ENCODE measurements at places on chromosomes 4 and X.

- no peaks in the 10 kb centered on the region for H3K27me3 ChIP-seq
- H3K36me3 ChIP-seq: no peaks in the 10 kb centered on the region
- no peak overlapping the region for H3K4me3 ChIP-seq
- no peak overlapping the region for H3K27ac ChIP-seq
These were observed 35.1 kb downstream of the FBXO8 start for GRCh38 chr4:174248407-174248806.

DNA sequence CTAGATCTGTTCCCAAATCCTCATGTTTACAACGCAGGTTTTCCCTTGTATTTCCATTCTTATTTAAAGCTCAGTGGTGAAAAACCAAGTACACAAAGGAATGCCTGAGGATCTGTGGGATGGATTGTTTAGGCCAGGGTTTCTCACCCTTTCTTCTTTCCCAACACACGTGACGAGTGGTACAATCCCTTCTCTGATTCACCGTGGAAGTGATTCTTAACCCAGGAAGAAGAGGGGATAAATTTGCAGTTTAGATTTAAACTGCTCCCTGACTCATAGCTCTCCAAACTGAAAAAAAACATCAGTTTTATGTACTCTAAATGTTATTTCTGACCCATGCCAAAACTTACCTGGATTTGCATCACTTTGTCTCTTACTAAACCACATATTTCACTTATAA, 17.0 kb downstream of the PAQR3 start:
- H3K27ac ChIP-seq: no peak overlapping the region
- H3K27me3 ChIP-seq: no peaks in the 10 kb centered on the region
- H3K4me3 ChIP-seq: no peak overlapping the region
- H3K36me3 ChIP-seq: peaks cover 18% of the 10 kb centered on the region
- H3K4me1 ChIP-seq: no peaks in the 10 kb centered on the region

GRCh38 chr4:94635177-94635576, 122.6 kb upstream of the BMPR1B start:
- no peaks in the 10 kb centered on the region for H3K36me3 ChIP-seq
- H3K4me3 ChIP-seq: no peak overlapping the region
- no peaks in the 10 kb centered on the region for H3K4me1 ChIP-seq
- H3K27me3 ChIP-seq: no peaks in the 10 kb centered on the region
- DNase-seq: no peak
- no peak overlapping the region for H3K27ac ChIP-seq

GRCh38 chrX:115018944-115019343, 1.5 kb upstream of the IL13RA2 start:
- no peak for DNase-seq
- no peaks in the 10 kb centered on the region for H3K4me1 ChIP-seq
- no peak overlapping the region for H3K4me3 ChIP-seq
- H3K36me3 ChIP-seq: no peaks in the 10 kb centered on the region

GRCh38 chr4:732911-733630, 27.4 kb downstream of the PCGF3 start:
- DNase-seq: no peak
- no peaks in the 10 kb centered on the region for H3K27me3 ChIP-seq
- no peaks in the 10 kb centered on the region for H3K4me1 ChIP-seq
- no peak overlapping the region for H3K27ac ChIP-seq
- H3K4me3 ChIP-seq: no peak overlapping the region
- peaks cover 39% of the 10 kb centered on the region for H3K36me3 ChIP-seq

DNA sequence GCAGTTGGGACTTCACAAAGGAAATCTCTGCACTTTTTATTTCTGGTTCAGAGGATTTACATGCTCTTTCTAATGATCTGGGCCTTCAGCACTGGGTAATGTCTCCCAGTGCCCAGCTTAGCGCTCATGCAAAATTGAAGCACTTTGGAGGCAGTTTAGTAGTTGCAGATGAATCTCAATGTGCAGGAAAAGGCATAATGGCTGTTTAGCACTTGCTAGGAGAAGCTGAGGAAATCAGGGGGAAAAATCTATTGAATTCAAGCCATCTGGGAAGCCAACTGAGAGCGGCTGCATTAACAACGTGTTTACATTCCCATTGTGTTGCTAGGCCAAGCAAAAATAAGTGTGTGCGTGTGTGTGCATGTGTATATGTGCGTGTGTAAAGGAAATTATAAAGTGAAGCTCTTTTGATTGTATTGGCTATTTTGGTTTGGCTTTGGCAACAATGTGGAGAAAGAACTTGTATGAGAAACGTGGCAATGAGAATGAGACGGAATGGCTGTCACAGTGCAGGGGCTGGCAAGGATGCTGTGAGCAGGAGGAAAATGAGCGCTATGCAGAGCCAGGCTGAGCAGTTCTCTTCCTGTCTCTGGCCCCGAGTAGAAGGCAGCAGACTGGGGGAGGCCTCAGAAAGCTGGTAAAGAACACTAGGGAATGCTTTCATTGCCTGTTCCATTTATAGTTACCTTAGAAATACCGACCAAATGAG, 231.5 kb downstream of the UNC5C start:
- no peaks in the 10 kb centered on the region for H3K27me3 ChIP-seq
- DNase-seq: no peak
- no peak overlapping the region for H3K27ac ChIP-seq
- no peak overlapping the region for H3K4me3 ChIP-seq
- H3K4me1 ChIP-seq: no peaks in the 10 kb centered on the region

GRCh38 chrX:133698298-133698697, 283.0 kb upstream of the GPC4 start:
- H3K4me1 ChIP-seq: no peaks in the 10 kb centered on the region
- H3K36me3 ChIP-seq: no peaks in the 10 kb centered on the region
- H3K27ac ChIP-seq: no peak overlapping the region

DNA sequence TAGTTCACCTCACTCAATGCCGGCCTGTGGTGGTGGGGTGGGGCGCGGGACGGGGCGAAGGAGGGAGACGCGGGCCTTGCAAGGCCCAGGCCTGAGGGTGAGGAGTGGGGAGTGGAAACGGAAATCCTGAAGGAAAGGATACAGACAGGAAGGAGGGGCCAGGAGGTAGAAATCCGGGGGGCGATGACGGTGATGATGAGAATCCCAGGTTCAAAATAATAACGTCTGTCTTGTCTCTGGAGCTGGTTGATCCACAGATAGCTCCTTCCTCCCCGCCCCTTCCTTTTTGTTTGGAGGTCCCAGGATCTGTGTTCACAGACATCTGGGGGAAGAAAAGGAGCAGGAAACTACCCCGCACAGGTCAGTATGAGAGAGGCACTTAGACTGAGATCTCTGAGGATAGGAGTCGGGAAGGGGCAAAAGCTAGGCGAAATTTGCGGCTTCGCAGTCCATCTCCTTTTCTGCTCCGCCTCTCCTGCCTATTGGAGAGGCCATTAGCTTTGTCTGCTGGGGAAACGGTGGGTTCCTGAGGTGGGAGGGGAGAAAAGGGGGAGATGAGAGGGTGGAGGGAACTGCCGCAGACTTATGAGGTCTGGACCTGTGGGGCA, 746 bp downstream of the TCEAL7 start:
- no peak for DNase-seq
- H3K36me3 ChIP-seq: no peaks in the 10 kb centered on the region
- H3K4me3 ChIP-seq: no peak overlapping the region

DNA sequence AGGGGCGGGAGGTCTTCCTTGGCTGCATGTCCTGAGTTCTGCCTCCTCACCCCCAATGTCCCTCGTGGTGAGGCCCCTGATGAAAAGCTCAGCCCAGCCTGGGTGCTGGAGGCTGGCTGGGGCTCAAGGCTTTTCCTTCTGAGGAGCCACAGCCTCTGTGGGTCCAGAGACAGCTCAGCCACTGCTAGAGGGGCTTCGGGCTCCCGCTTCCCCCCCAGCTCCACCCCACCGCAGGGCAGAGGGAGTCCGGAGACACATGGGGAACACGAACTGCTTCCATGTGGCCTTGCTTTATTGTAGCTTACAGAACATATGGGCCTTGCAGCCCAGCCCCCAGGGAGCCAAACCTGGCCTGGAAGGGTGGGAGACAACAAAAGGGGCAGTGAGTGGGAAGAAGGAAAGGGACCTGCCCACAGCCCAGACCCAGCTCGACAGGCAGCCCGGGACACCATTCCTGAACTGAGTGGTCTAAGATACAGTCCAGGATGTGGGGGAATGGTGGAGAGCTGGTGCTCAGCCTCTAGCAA, 89.9 kb upstream of the NKX1-1 start:
- no peaks in the 10 kb centered on the region for H3K4me1 ChIP-seq
- H3K27me3 ChIP-seq: peaks cover 9% of the 10 kb centered on the region
- DNase-seq: no peak
- no peak overlapping the region for H3K4me3 ChIP-seq

DNA sequence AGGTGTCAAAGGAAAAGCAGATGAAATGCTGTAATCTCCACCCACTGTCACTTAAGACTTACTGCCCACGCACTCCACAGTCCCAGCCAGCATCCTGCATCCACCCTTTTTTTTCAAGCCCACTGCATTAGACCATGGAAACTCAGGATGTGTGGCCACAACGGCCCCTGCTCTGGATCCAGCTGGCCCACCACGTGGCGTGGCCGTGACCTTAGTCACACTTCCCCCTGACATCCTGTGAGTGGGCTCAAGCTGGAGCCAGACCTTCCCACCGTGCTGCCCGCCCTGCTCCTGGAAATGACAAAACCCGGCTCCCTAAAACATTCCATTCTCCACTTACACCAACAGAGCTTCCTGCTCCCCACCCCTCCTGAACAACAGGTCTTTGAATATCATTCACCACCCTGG, 588.3 kb upstream of the DIPK2B start:
- DNase-seq: no peak
- no peaks in the 10 kb centered on the region for H3K36me3 ChIP-seq
- no peak overlapping the region for H3K4me3 ChIP-seq
- H3K27ac ChIP-seq: no peak overlapping the region
- H3K4me1 ChIP-seq: peaks cover 4% of the 10 kb centered on the region
- H3K27me3 ChIP-seq: peaks cover 4% of the 10 kb centered on the region

DNA sequence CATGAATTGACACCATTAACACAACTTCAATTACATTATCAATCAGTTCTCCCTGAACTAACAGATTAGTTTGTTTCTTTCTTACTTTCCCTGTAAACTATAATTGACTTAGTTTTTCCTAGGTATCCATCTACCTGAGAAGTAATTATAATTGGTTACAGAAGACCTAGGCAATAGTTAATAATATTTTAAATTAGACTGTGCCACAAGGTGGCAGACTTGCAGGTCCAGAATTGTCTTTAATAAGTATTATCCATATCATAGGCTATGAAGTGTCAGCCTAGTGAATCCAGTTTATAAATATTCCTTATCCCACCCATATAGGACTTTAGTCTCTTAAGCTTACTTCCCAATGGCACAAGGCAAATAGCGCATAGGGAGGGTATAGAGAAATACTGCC, 48.9 kb upstream of the FAM47B start:
- H3K27ac ChIP-seq: no peak overlapping the region
- H3K36me3 ChIP-seq: no peaks in the 10 kb centered on the region
- DNase-seq: no peak
- H3K27me3 ChIP-seq: no peaks in the 10 kb centered on the region
- H3K4me1 ChIP-seq: no peaks in the 10 kb centered on the region
- no peak overlapping the region for H3K4me3 ChIP-seq

DNA sequence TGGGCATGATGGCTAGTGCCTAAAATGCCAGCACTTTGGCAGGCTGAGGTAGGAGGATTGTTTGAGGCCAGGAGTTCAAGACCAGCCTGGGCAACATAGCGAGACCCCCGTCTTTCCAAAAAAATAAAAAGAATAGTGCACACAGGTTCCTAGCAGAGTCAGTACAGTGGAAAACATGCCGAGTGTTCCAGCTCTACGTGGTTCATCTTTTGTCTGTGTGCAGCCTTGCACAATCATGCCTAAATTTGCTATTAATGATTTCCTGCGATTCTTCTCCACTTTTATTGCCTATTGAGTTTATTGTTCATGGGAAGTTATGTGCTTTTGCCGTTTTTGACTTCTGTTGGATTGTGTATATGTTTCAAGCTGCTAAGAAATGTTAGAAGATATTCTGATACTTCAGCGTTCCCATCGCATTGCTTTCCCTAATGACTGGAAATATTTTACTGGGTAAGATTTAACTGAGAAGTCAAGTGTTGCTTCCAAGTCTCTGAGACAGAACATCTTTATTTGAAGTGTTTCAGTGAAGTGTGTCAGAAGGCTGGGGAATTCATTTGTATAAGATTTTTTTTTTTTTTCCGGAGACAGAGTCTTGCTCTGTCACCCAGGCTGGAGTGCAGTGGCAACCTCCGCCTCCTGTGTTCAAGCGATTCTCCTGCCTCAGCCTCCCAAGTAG, 11.3 kb downstream of the DOCK11 start:
- peak overlapping the region; percentile 9 for H3K4me3 ChIP-seq
- DNase-seq: no peak
- H3K4me1 ChIP-seq: peaks cover 68% of the 10 kb centered on the region
- H3K27me3 ChIP-seq: no peaks in the 10 kb centered on the region

DNA sequence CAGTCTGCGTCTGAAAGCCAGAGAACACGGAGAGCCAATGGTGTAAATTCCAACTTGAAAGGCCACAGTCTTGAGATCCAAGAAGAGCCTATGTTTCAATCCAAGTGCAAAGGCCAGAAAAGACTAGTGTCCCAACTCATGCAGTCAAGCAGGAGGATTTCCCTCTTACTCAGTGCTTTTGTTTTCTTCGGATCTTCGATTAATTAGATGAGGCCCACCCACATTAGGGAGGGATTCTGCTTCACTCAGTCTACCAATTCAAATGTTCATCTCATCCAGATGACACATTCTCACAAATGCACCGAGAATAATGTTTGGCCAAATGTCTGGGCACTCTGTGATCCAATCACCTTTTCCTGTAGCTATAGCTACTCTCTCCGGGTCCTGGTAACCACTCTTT, 91.5 kb upstream of the S100G start:
- no peak overlapping the region for H3K4me3 ChIP-seq
- no peaks in the 10 kb centered on the region for H3K4me1 ChIP-seq
- no peak overlapping the region for H3K27ac ChIP-seq
- H3K27me3 ChIP-seq: no peaks in the 10 kb centered on the region
- DNase-seq: no peak
- no peaks in the 10 kb centered on the region for H3K36me3 ChIP-seq

- H3K4me1 ChIP-seq: no peaks in the 10 kb centered on the region
- peak overlapping the region; percentile 90 for H3K4me3 ChIP-seq
- peaks cover 15% of the 10 kb centered on the region for H3K36me3 ChIP-seq
- H3K27ac ChIP-seq: peak overlapping the region; percentile 35
- DNase-seq: peak; percentile 87
These were observed 1.8 kb upstream of the EOLA2 start for GRCh38 chrX:149939905-149940673.

DNA sequence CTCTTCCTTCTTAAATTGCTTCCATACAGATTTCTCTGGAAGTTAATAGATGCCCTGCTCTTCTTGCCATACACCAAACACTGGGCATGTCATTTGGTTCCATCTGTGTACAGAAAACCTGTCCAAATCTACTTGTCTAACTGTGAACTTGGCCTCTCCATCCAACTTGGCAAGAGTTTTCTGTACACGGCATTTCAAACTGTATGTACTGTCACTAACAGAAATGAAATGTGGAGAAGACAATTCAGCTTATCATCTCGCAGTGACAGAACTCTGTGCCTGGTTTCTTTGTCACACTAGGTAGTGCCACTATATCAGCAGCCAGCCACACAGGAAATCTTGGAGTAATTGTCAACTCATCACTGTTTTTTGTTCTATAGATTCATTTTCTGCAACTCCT, 58.2 kb downstream of the CXXC4 start:
- H3K36me3 ChIP-seq: no peaks in the 10 kb centered on the region
- no peak overlapping the region for H3K4me3 ChIP-seq
- H3K27ac ChIP-seq: no peak overlapping the region
- H3K27me3 ChIP-seq: no peaks in the 10 kb centered on the region
- H3K4me1 ChIP-seq: no peaks in the 10 kb centered on the region
- no peak for DNase-seq

- H3K27me3 ChIP-seq: no peaks in the 10 kb centered on the region
- no peaks in the 10 kb centered on the region for H3K36me3 ChIP-seq
- no peak overlapping the region for H3K4me3 ChIP-seq
- H3K27ac ChIP-seq: no peak overlapping the region
These were observed 45.1 kb downstream of the TBC1D9 start for GRCh38 chr4:140710908-140711622.

Data from effector memory CD8-positive, alpha-beta T cell (primary cell).